ENCODE measurements at places on chromosomes 3 and 15.

DNA sequence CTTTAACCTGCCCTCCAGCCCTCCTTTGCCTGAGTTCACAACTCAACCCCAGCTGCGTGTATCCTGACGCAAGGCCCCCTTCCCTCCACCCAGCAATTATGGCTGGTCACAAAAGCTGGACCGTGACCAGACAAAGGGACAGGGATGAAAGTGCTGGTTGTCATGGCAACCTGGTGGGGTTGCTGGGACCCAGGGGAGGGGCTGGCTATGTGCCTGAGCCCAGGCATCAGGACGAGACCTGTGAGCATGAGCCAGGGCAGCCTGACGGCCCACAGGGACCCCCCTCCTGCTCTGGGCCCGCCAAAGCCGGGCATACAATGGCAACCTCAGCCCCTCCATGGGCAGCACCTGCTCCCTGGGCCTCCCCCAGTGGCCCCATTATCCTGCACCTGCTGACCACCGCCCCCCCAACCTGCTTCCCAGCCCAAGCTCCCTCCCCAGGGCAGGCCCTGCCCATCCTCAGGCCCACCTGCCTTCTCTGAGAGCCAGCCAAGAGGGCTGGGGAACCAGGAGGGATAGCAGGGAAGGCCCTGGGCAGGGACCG lies 4.5 kb upstream of the DNAH1 start:
- DNase-seq: no peak

- DNase-seq: no peak
Observed at GRCh38 chr3:133887803-133888703, 7.6 kb downstream of the RAB6B start.

DNA sequence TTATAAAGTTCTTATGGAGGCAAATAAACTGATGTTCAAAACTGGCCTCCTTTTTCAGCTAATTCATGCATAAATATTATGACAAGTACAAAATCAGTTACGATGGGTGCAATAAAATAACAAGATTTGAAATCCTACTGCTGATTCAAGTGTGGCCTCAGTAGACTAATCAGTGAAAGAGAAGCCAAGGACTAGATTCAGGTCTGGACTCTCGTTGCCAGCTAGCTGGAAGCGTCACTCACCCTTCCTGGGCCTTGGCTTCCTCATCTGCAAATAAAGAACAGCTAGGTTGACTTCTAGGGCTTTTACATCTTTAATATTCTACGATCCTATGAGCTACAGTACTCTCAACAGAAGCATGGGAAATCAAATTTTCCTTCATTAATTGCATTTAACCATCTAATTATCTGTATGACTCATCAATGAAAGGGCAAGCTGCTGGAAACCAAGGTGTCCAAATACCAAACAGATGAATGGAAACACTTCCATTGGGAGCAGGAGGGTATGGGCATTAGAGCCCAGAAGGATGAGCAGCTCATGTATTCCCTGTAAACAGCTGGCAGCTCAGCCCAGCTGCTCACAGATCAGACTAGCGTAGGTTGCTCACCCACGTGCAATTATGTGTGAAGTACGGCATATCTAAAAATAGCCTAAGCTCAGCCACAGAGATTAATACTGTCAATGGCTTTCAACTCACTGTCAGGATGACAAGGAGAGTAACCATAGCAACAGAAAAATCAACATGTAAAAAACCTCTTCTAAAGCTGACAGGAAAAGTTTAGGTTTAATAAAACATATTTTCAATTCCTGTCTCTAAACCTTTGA lies 294.8 kb downstream of the PLCL2 start:
- peak; percentile 14 for DNase-seq

GRCh38 chr3:101972430-101973162 lies 123.3 kb downstream of the NFKBIZ start:
- no peak for DNase-seq

DNA sequence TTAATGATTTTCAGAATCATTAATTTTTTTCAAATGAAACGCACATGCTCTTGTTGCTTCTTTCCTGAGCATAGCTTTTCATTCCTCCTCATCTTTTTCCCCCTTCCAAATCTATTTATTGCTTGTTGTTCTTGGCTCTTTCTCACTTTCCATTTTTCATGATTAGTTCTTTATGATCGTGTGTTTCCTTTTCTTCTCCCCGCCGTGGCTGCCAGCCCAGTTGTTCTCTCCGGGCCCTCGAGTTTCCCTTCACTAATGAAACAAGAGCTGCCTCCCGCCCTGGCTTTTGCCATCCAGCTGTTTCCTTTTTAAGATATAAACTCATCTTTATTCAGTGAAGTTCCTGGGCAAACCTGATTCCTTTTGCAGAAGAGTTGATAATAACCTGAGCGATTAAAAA lies 170.2 kb upstream of the NR2F2 start:
- DNase-seq: no peak

DNA sequence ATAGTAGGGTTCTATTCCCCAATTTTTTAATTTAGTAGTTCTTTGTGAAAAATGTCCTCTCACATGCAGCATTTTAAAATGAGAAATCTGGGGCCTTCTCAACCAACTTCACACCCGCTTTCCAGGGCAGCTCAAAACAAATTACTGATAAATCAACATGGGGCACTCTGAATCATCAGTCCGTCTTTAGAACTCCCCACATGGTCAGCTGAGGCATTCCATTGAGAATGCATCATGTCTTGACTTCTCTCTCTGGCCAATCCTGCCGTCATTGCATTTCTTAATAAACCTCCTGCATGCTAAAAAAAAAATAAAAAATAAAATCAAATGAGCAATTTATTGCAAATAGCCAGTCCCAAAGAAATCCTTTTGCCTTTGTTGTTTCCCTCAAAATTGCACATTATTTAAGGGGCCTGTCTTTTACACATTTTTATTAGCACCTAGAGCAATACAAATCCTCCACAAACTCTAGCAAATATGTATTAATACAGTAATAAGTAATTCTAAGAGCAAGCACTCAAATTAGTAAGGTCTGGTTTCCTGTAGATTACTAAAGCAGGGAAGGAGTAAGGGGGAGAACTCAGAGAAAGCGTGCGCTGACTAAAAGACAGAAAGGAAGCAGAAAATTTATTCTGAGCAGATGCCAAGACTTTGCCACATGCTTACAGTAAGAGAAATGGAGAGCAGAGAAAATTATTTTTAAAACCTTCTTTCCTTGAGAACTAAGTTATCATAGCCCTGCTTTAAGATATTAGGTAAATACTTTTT lies 175.7 kb downstream of the TNIK start:
- DNase-seq: no peak

- no peak for DNase-seq
Observed at GRCh38 chr3:182212479-182213076, 500.9 kb downstream of the SOX2 start.

DNA sequence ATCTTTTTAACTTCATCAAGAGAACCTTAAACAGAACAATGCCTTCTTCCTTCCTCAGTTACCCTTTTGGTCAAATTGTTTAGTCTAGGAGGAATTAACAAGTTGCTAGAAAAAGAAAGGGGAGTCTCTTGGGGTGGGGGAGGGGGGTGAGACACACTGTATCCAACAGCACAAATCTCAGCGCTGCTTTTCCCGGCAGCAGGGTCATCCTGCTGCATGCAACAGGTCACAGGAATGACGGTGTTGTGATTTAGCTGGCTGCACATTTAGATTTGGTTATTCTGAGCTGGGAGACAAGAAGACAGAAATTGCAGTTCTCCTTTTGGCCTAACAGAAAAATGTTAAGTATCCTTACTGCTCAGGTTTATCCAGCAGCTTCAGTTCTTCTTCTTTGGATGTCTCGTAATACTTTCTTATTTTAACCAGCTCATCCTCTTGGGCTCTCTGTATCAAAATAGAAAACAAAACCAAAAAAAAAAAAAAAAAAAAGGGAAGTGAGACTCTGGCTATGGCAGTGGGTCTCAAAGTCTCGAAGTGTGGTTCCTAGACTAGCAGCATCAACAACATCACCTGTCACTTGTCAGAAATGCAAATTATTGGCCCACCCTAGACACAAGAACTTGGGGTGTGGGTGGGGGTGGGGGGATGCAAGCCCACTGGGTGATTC lies 190.5 kb downstream of the GREM1 start:
- DNase-seq: peak; percentile 56

DNA sequence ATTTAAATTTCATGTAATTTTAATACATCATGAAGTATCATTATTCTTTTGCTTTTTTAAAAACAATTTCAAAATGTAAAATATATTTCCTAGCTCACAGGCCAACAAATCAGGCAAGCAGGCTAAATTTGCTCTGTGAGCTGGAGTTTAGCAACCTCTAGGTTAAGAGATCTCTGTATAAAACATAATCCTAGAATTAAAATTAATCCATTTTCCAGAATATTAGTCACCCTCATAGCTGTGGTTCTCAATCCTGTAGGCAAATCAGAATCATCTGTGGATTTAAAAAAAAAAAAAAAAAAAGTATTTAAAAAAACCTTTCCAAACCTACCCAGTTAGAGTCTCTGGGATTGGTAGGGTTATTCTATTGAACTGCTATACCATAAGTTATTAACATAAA lies 209.7 kb downstream of the MINAR1 start:
- DNase-seq: no peak

- DNase-seq: no peak
Observed at GRCh38 chr3:28700728-28701127, 352.1 kb upstream of the AZI2 start.

- no peak for DNase-seq
Observed at GRCh38 chr15:60477916-60478565, 901 bp downstream of the ICE2 start.

DNA sequence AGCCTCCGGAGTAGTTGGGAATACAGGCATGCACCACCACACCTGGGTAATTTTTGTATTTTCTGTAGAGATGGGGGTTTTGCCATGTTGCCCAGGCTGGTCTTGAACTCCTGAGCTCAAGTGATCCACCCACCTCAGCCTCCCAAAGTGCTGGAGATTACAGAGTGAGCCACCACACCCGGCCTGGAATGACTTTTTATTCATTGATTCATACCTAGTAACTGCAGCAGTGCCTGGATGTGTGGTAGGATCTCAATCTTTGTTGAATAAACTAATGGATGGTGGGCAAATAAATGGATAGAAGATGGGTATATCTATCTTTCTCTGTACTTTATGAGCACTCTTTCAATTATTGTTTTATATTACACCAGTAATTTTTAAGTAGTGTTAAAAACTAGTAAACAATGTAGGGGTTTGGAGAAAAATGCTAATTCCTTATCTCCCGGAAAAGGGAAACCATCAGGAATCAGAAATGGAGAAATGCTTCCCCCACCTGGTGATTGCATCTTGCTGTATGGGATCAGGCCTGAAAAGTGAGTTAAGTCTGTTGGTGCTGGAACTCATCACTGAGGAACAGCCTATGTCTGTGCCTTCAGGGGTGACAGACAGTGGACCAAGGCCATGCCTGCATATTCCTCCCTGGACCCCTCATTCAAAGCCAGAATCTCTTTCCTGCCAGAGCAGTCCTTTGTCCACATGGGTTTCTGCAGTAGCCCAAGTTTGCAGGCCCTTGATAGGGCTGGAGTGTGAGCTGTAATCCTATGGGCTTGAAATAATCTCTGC lies 161.0 kb upstream of the CTDSPL start:
- DNase-seq: no peak

DNA sequence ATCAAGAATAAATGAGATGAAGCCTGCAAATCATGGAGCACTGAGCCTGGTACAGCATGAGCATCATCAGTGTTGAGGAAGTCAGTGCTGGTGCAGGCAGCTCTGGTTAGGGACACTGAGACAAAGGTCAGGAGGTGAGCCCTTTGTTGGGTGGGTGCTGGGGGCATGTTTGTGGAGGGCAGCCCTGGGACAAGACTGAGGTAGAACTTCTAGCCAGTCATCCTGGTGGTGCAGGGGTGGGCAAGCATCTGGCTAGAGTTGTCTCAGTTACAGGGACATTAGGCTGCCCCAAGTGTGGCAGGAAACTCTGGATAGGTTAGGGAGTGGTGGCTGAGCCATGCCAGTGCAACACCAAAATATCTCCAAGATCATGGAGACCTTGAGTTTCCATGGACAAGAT lies 27.3 kb downstream of the WNT5A start:
- no peak for DNase-seq

- DNase-seq: no peak
Observed at GRCh38 chr3:38264779-38265178, 833 bp upstream of the SLC22A13 start.

GRCh38 chr3:55091381-55092225 lies 163.7 kb upstream of the LRTM1 start:
- no peak for DNase-seq

DNA sequence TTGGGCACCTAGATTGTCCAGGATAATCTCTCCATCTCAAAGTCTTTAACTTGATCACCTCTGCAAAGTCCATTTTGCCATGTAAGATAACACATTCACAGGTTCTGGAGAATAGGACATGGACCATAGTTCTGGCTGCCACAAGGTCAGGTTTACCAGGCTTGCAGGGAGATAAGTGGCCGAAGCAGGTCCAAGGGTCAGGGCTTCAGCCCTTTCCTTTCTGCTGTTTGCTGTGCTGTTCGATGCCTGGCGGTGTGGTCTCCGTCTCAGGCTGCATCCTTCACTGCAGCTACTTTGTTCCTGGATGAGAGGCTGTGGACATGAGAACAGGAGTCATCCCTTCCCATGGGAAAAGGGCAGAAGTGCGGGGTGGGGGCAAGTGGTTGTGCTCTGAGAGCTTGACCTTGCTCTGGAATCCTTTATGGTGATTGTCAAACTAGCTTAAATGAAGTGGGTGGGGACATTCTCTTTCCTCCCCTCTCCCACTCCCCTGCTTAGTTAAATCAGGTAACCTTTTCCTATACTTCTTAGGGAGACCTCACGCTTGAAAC lies 320.2 kb upstream of the C2CD4B start:
- DNase-seq: no peak

DNA sequence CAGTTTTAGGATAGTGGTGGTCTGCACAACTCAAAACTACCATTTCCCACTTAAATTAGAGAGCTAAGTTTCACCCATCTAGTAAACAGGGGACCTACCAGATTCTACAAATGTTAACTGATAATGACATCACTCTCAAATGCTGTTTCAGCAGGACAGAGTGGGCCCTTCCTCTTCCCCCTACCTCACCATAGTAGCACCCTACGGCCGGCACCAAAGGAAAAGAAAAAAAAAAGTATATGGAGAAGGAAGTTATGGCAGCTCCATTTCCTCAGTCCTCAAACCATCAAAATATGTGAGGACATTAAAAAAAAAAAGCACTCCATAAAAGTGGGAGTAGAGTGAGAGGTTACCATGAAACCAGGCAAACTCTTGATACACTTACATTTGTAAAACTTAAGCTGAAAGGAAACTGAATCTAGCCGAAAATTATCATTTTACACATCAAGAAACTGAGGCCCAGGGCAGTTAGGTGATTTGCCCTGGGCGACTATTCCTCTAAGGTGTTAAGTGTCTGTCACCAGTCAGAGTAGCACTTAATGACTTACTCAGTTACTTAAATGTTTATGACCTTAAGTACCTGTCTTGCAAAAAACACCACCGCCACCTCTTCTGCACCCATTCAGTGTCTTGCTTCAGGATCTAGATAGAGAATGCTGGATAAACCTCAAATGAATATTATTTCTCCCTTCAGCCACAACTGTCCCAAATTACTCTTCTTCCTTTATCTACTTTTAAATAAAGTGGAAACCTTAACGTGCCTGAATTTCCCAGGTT lies 2.7 kb downstream of the MSL2 start:
- no peak for DNase-seq

- no peak for DNase-seq
Observed at GRCh38 chr3:50651920-50652529, 22.7 kb upstream of the DOCK3 start.

- DNase-seq: no peak
Observed at GRCh38 chr3:21269882-21270281, 481.1 kb downstream of the ZNF385D start.

Measured in GM18507 (cell line).